Lower lobe of right lung (tissue), 2 donors: ENCODE measurements at places on chromosomes 4 and X. TPM values are rescaled to one million over a fixed set of nuclear protein-coding genes. Genes with fewer than 3 reads are reported as not detected.

- H3K36me3 ChIP-seq: peaks cover 95% of the 10 kb centered on the region
- H3K4me3 ChIP-seq: no peak overlapping the region
- H3K27ac ChIP-seq: no peak overlapping the region
- no peak for DNase-seq
These were observed 12.8 kb downstream of the AIMP1 start for GRCh38 chr4:106329041-106329618.

GRCh38 chr4:180665994-180666824 lies 1577.0 kb upstream of the TENM3 start:
- H3K4me3 ChIP-seq: no peak overlapping the region
- H3K36me3 ChIP-seq: no peaks in the 10 kb centered on the region
- no peak for DNase-seq
- no peaks in the 10 kb centered on the region for H3K27me3 ChIP-seq
- no peak overlapping the region for H3K27ac ChIP-seq
- no peaks in the 10 kb centered on the region for H3K4me1 ChIP-seq

DNA sequence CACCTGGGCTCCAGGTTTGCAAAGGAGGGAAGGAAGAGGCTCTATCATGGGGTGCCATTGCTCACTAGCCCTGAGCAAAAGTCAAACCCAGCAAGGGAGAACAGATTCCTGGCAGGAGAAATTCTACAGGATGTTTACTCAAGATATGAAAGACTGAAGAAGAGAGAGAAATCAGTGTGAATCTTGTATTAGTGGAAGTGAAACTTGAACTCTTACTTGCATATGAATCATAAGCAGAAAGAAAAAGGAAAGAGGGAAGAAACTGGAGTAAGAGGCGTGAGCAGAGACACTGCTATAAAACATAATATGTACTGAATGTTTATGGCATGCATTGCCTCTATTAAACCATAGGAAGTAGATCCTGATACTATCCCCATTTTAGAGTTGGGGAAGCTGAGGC lies 60.9 kb downstream of the C4orf46 start:
- no peak overlapping the region for H3K27ac ChIP-seq
- H3K4me1 ChIP-seq: peaks cover 9% of the 10 kb centered on the region
- no peak overlapping the region for H3K4me3 ChIP-seq
- DNase-seq: no peak

GRCh38 chrX:106039920-106040319 lies 1.4 kb upstream of the SERPINA7 start:
- H3K27me3 ChIP-seq: no peaks in the 10 kb centered on the region
- no peak overlapping the region for H3K27ac ChIP-seq
- H3K4me1 ChIP-seq: no peaks in the 10 kb centered on the region
- H3K36me3 ChIP-seq: no peaks in the 10 kb centered on the region
- DNase-seq: no peak

DNA sequence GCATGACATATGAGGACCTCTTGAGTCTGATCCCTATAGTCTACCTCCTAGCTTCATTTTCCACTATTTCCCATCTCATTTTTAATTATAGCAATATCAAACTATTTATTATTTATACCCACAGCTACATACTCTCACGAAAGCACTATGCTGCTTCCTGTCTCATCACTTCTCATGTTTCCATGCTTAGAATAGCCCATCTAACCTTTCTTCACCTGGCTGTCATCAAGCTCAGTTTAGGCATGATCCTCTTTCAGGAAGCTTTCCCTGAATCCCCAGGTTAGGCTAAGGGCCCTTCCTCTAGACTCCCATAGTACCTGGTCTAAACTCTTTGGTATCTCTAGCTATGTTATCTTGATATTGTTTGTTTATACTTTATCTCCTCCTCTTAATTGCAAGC lies 137.8 kb downstream of the TBC1D19 start:
- H3K27me3 ChIP-seq: no peaks in the 10 kb centered on the region
- no peak overlapping the region for H3K4me3 ChIP-seq
- H3K36me3 ChIP-seq: no peaks in the 10 kb centered on the region
- no peak for DNase-seq
- no peak overlapping the region for H3K27ac ChIP-seq
- H3K4me1 ChIP-seq: no peaks in the 10 kb centered on the region

- H3K36me3 ChIP-seq: no peaks in the 10 kb centered on the region
- DNase-seq: no peak
- H3K4me3 ChIP-seq: no peak overlapping the region
- no peaks in the 10 kb centered on the region for H3K4me1 ChIP-seq
- no peaks in the 10 kb centered on the region for H3K27me3 ChIP-seq
These were observed 38.7 kb upstream of the INTS6L start for GRCh38 chrX:135481696-135482179.

GRCh38 chr4:155572106-155572703 lies 94.4 kb upstream of the GUCY1A1 start:
- no peaks in the 10 kb centered on the region for H3K4me1 ChIP-seq
- DNase-seq: no peak
- no peaks in the 10 kb centered on the region for H3K36me3 ChIP-seq
- H3K4me3 ChIP-seq: no peak overlapping the region
- H3K27me3 ChIP-seq: no peaks in the 10 kb centered on the region
- no peak overlapping the region for H3K27ac ChIP-seq

DNA sequence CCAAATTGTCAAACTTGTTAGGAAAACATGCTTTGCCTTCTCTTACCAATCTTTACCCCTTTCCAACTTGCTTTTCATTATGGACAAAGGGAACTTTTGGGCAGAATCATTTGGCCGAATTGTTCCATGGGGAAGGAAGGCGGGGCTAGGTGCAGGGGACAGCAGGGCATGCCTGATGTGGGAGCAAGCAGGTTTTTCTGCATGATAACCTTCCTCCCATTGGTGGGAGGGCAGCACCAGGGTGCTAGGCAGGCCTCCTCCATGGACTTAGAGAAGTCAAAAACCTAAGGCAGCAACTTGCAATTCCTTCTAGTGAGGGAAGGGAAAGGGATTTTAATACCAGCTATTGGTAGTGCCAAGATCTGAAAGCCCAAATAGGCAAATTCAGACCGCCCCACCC lies 260.5 kb downstream of the MAPK10 start:
- H3K4me1 ChIP-seq: no peaks in the 10 kb centered on the region
- H3K36me3 ChIP-seq: no peaks in the 10 kb centered on the region
- no peak overlapping the region for H3K27ac ChIP-seq
- no peaks in the 10 kb centered on the region for H3K27me3 ChIP-seq
- H3K4me3 ChIP-seq: no peak overlapping the region
- no peak for DNase-seq

DNA sequence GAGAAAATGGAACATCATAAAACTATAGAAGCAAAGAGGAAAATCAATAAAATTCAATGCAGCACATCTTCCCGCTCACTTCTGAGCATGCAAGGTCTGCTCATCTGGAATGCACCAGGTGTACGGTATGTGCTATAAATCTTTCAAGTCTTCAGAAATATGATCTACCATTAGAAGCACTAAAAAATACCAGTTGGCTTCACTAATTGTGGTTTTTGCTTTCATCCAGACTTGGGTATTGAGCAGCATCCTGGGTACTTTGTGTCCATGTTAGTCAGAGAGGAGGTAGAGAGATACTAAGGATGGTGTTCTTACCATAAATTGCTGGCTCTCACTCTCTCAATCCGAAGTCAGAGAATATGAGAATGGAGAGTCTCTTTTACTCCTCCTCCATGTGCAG lies 477.1 kb downstream of the PPARGC1A start:
- no peaks in the 10 kb centered on the region for H3K36me3 ChIP-seq
- no peak overlapping the region for H3K27ac ChIP-seq
- no peaks in the 10 kb centered on the region for H3K4me1 ChIP-seq

- no peaks in the 10 kb centered on the region for H3K27me3 ChIP-seq
- peaks cover 9% of the 10 kb centered on the region for H3K4me1 ChIP-seq
- no peaks in the 10 kb centered on the region for H3K36me3 ChIP-seq
- H3K4me3 ChIP-seq: no peak overlapping the region
- no peak for DNase-seq
These were observed 10.6 kb downstream of the SULT1B1 start for GRCh38 chr4:69749771-69750170.

- no peak for DNase-seq
- no peaks in the 10 kb centered on the region for H3K27me3 ChIP-seq
- no peaks in the 10 kb centered on the region for H3K4me1 ChIP-seq
- no peaks in the 10 kb centered on the region for H3K36me3 ChIP-seq
- no peak overlapping the region for H3K27ac ChIP-seq
- H3K4me3 ChIP-seq: no peak overlapping the region
These were observed 263.6 kb downstream of the DCTD start for GRCh38 chr4:182653596-182653995.

- no peaks in the 10 kb centered on the region for H3K27me3 ChIP-seq
- H3K4me3 ChIP-seq: no peak overlapping the region
- no peaks in the 10 kb centered on the region for H3K4me1 ChIP-seq
- H3K36me3 ChIP-seq: no peaks in the 10 kb centered on the region
These were observed 23.1 kb downstream of the MOSPD2 start for GRCh38 chrX:14896273-14896672.

The TEC gene
- total RNA-seq: 7.4 TPM

The TMEM35A gene
- 1.5 TPM for total RNA-seq

The BOD1L1 gene
- total RNA-seq: 42.7 TPM
